Activated CD4-positive, alpha-beta T cell treated with anti-CD3 and anti-CD28 coated beads for 48 hours (primary cell): ENCODE measurements at places on chromosomes 11 and 22.

- no peak for DNase-seq
These were observed 39.0 kb downstream of the CTNND1 start for GRCh38 chr11:57800444-57801182.

- DNase-seq = no peak
These were observed 1.7 kb downstream of the MOB2 start for GRCh38 chr11:1484695-1485503.

GRCh38 chr11:19648321-19648720 is 64.3 kb upstream of the NAV2 start:
- DNase-seq = no peak

DNA sequence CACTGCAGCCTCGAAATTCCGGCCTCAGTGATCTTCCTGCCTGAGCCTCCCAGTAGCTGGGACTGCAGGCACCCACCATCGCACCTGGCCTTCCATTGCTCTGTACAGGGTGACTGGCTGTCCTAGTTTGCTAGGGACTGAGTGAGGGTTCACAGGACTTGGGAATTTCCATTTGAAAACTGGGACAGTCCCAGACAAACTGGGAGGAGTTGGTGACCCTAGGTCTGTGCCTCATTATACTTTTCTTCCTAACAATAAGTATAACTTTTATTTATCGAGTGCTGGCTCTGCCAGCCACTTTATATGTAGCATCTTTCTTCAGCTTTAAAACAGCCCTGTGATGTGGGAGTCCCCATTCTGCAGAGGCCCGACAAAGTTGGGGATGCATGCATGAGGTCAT is 25.5 kb downstream of the TCP11L1 start:
- DNase-seq = no peak
